B cell (primary cell): ENCODE measurements at places on chromosomes 3 and 15. TPM values are rescaled to one million over a fixed set of nuclear protein-coding genes. Genes with fewer than 3 reads are reported as not detected.

Gene POPDC2
- polyA plus RNA-seq = 7.5 and 9.5 TPM in 2 replicates

Gene ZNF35
- 1.4 and 2.5 TPM in 2 replicates for polyA plus RNA-seq

Gene GOLGA6D
- 0.04 TPM in 1 of 2 replicates, not detected in the other for polyA plus RNA-seq

Gene RBPMS2
- polyA plus RNA-seq = 0.63 and 0.74 TPM in 2 replicates

Gene ACAP2
- 18.6 and 30.9 TPM in 2 replicates for polyA plus RNA-seq

Gene WNT7A
- 0.22 TPM in 1 of 2 replicates, not detected in the other for polyA plus RNA-seq

Gene PIERCE2
- polyA plus RNA-seq = 0.23 and 1.1 TPM in 2 replicates
